ENCODE measurements at places on chromosomes 3 and 15.
A peak's percentile ranks its signal among the peaks of the same experiment; 100 is the strongest.

- no peak for DNase-seq
Measured at GRCh38 chr3:4313606-4314293, 10.6 kb downstream of the SETMAR start.

DNA sequence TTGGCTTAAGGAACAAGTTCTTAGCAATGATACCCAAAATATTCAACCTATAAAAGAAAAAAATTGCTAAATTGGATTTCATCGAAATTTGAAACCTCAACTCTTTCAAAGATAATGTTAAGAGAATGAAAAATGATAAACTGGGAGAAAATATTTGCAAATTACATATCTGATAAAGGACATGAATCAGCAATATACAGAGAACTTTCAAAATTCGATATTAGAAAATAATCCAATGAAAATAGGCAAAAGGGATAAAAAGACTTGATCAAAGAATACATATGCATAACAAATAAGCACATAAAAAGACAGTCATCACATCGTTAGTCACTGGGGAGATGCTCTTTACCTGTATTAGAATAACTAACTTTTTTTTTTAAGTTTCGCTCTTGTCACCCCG lies 73.0 kb upstream of the NEO1 start:
- DNase-seq = no peak

- DNase-seq = no peak
Measured at GRCh38 chr15:73996267-73996666, 1.8 kb downstream of the PML start.

GRCh38 chr3:61439122-61439458 lies 122.3 kb upstream of the PTPRG start:
- DNase-seq = no peak

DNA sequence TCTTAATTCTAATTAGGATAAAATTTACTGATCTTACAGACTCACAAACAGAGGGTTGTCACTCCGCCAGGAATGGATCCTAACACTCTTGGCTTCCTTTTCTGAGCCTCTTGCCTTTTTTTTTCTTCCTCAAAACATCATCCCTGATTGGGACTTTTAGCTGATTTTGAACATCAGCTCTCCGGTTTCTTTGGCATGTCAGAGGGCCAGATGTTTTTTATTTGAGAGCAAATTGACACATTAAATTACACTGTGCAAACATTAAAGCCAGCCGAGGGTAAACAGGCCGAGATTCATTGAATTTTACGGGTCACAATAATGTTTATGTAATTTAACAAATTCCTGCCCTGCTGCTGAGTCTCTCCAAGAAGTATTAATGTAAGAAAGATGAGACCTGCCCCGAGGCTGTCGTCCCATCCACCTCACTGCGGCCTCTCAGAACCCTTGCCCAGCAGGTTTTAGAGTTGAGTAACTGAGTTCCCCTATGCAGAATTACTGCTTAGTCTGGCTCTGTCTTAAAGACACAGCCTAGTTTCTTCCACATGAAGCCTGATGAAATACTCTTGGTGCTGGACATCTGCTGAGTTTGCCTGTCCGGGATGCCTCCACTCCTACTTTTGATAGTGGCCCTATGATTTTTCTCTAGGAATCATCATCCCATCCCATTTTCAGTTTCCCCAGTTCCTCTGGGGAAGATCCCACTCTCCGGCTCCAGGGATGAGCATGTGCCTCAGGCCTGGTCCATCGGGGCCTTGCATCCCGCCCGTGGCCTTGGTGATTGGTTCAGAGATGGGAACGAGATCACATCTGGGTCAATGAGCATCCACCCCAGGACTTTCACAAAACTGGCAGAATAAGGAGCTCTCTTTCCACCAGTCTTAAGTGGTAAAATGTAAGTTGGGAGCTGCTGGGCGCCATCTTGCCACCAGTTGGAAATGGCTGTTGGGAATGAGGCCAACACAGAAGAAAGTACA lies 226.6 kb upstream of the TLE3 start:
- DNase-seq = peak; percentile 82

- DNase-seq = peak; percentile 60
Measured at GRCh38 chr3:29281344-29282241, 722 bp downstream of the RBMS3 start.

- DNase-seq = no peak
Measured at GRCh38 chr3:155640098-155640497, 104.8 kb downstream of the PLCH1 start.

DNA sequence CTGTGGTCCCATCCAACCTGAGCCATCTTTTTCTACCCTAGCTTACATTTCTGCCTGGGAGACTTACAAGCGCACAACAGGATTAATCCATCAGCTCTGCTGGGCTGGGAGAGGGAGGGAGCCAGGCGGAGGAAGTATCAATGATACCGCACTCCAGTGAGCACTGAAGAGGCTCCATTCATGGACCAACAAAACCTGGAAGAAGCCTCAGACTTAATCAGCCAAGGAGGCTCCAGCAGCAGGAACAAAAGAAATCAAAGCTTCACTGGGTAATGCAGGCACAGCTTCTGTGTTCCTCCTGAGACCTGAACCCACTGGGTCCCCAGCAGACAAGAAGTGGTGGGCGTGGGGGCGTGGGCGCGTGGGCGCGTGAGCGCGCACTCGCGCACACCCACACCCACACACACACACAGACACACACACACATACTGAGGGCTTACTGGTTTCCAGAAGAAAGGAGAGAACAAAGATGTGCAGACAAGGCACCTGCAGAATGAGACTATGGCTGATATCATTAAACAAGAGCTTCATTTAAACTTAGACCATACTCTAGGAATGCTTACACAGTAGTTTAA lies 87.0 kb upstream of the BOC start:
- no peak for DNase-seq

DNA sequence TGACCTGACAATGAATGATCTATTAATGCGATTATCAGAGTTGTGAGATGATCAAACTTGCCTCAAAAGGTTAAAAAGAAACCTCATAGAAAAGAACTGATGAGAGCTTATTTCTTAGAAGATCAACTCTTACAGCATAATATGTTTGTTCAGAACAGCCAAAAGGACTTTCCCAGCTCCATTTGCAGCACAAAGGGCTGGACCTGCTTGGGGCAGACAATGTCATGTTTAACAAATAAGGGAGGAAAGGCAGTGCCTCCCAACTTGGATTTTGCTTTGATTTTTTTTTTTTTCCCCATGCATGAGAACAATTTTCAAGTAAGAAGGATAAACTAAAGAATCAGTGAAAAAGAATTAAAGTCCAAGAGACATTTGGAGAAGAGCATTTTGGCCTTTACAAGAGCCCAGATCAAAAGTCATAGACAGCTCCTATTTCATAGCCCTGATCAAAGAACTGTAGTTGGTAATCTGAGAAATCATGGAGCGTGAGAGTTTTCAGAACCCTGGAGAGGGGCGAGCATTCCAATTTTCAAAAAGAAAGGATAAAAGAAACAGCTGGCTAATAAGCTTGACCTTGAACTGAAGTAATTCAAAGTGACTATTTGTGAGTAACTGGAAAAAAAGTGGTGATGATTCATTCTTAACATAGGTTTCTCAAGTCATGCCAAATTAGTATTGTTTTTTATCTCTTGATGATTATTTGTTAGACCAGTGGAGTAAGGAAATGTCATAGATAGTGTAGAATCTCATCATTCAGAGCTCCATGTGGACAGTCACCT lies 136.0 kb upstream of the CFAP20DC start:
- no peak for DNase-seq

DNA sequence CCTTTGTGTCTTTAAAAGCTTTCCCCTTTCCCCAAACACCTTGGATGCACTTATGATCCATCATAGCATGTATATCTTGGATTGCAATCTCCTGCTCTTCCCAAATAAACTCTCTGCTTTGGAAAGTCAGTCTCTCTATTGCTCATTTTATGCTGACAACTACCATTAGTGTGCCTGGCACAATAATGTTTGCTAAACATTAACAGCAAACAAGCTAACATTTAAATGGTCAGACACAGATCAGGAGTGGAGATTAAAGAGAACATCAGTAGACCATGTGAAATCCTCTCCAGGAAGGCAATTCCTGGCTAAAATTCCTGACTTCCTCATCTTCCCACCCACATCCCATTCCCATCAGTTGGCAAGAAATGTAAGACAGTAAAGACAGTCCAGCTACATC lies 44.3 kb upstream of the EIF1B start:
- no peak for DNase-seq

DNA sequence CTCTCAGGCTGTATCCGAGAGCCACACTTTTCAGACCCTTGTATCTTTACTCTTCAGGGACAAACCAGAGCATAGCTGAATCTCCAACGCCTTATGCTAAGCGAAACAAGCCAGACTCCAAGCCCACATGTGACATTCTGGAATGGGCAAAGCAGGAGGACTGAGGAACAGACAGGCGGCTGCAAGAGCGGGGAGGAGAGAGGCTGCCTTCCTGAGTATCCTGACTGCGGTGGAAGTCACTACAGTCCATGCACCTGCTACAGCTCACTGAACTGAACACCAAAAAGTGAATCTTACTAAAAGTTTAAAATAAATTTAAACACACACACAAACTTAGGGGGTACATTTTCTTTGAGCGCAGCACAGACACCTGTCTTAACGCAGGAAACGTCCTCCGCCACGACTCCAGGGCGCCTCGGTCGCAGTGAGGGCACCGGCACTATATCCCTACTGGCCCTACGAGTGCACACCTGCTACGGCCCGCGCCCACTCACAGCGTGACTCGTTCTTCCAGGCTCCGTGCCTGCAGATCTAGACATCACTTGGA lies 1.4 kb downstream of the CYFIP1 start:
- no peak for DNase-seq

GRCh38 chr3:86865506-86865905 lies 125.4 kb downstream of the VGLL3 start:
- no peak for DNase-seq

GRCh38 chr3:117417411-117417810 lies 707.8 kb downstream of the TUSC7 start:
- DNase-seq = no peak

- no peak for DNase-seq
Measured at GRCh38 chr3:76501315-76501714, 538.6 kb upstream of the ROBO2 start.

GRCh38 chr3:159632851-159633250 lies 355.8 kb upstream of the IL12A start:
- DNase-seq = no peak

DNA sequence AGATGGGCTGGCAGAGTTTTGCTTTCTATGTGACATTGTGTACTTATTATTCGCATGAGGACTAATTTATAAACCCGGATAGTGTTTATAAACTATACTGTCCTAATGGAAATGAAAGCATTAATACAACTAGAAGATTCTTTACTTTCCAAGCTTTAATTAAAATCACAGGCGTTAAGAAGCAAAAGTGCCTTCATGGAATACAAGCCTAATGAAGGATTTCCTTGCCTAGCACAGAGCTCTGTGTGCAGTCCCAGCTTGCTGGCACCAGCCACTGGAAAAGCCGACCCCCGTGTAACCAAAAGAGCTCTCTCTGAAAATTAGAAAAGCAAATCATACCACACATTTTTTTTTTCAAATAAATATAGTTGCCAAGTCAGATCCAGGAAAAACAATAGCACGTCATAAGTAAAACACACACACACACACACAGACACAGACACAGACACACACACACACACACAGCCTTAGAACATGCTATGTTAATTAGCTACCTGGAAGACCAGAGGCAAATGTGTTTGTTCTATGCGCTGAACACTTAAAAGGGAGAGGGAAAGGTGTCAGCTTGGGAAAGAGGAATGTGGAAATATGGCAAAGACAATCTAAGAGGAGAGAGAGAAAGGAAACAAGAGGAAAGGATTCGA lies 1084.2 kb downstream of the TUSC7 start:
- DNase-seq = no peak

DNA sequence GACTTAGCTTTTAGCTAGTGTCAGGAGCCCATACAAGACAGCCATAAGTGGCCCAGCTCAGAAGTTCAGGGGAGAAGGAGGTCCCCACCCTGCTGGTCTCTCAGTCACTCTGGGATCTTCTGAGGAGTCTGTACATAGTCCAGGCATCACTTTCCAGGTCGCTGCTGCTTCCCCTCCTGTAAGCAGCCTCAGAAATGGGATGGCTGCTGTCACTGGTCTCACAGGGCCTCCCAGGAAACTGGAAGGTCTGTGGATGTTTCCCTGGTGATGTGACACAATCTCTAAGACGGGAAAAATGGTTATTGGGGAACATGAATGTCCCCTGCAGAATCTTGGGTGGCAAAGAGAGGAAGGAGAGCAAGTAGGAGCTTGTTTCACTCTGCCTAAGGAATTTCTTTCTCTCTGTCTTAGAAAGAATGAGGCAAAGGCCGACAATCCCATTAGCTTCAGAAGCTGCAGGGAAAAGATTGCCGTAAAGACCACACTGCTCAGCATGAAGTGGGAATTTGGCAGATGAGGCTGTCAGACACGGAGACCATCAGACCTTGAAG lies 43.2 kb upstream of the TNFAIP8L3 start:
- DNase-seq = no peak

DNA sequence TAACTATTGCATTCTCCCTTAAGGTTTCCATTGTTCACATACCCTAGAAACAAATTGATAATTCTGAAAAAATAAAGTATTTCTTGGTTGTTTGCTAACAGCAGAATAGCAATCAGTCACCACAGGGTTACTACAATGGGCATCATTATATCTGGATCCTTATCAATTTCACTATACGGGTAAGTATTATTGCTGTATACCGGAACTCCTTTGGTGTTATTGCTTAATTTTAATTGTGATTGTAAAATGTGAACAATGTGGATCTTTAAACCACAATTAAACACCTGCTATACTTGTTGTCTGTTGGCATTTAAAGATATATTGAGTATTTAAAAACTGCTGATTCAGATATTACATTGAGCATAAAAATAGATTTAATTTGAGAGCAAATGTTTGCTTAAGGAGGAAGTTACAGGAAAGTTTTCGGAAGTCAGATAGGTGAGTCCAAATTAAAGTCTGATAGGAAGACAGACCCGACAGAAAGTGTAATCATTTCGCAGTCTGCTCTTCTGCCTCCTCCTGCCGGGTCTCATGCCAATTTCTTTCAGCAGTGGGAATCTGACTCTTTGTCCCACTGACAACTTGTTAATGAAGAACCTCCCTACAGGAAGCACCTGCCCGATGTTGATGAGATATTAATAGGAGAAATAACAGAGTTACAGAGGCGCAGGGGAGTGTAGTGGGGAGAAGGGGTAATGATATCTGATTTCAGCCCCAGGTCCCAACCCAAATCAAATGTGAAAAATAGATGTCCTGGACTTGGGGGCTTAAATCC lies 169.7 kb upstream of the TBC1D5 start:
- DNase-seq = no peak

DNA sequence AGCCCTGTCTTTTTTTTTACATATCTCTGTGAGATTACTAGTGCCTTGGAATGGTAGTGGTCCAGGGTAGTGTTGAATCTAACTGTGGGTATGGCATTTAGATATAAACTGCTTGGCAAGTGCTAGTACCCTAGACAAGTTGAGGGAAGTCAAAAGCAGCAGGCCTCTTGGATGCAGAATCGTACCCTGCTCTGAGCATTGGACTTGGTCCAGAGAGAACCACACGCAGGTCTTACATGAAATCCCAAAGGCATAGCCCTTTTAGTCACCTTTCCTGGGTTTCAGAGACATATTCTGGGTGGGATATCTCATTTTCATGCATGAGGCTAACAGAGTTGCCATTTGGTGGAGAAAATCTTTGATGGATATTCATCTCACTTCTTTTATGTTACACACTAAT lies 641.4 kb downstream of the PDCD6IP start:
- no peak for DNase-seq

- no peak for DNase-seq
Measured at GRCh38 chr15:40932649-40933516, 3.7 kb downstream of the DLL4 start.

All from left hindlimb (tissue), 1 donor.